ENCODE measurements at places on chromosomes 3 and 15.

GRCh38 chr15:84570164-84570735, 30.6 kb upstream of the ZSCAN2 start:
- DNase-seq = peak; percentile 84

- DNase-seq = no peak
Measured at GRCh38 chr15:85828126-85828525, 33.4 kb upstream of the KLHL25 start.

- DNase-seq = no peak
Measured at GRCh38 chr15:55197719-55198118, 978 bp upstream of the RSL24D1 start.

DNA sequence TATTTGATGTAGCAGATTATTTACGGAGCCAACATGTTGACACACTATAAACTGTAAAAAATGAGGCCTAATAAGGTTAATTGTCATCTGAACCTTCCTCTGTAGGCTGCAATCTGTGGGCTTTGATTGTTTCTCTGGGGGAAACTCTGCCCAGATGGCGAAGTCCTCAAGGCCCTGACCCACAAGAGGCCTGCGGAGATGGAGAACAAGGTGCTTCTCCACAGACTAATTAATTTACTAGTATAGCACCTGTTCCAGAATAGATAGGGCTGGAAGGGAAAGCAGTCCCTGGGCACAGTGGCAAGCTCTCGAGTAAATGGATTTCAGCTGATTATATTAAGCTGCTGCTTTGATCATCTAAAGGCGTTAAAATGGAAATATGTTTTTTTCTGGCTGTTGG, 338.8 kb upstream of the DNAJC19 start:
- DNase-seq = no peak

GRCh38 chr3:174336784-174337183, 522.4 kb upstream of the NAALADL2 start:
- DNase-seq = no peak

DNA sequence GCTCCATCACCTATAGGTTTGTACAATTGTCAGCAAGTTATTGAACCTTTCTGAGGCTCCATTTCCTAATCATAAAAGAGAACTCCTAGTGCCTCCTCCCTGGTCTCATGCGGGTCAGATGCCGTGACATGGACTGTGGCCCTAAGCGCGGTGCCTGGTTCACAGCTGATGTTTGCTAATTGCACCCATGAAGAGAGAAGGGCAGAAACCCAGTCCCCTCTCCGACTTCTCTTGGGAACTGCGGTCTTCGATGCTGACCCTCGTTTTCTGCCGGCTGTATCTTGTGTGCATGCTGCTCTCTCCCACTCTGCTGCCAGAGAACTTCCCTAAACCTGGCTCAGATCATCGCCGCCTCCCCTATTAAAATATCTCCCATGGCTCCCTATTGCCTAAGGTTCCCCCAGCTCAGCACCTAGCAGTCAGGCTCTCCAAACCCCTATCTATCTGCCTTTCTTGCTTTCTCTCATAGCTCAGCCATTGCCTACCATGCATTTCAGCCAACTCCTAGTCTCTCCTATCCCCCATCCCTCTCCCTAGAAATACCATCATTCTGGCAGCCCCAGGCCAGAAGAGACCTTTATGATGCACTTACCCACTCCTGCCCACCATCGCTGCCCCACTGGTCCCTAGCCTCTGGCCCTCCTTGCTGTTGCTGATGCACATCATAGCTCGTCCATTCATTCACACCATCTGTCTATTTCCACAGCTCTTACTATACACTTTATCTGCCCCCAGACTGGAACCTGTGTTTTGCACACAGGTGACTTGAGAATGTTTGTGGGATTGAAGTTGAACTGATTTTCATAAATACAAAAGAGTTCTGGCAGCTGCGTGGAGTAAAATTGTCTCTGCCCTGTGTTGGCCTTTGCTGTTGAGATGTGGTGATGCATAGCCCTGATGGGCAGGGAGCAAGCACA, 6.6 kb downstream of the ISG20 start:
- DNase-seq = no peak

DNA sequence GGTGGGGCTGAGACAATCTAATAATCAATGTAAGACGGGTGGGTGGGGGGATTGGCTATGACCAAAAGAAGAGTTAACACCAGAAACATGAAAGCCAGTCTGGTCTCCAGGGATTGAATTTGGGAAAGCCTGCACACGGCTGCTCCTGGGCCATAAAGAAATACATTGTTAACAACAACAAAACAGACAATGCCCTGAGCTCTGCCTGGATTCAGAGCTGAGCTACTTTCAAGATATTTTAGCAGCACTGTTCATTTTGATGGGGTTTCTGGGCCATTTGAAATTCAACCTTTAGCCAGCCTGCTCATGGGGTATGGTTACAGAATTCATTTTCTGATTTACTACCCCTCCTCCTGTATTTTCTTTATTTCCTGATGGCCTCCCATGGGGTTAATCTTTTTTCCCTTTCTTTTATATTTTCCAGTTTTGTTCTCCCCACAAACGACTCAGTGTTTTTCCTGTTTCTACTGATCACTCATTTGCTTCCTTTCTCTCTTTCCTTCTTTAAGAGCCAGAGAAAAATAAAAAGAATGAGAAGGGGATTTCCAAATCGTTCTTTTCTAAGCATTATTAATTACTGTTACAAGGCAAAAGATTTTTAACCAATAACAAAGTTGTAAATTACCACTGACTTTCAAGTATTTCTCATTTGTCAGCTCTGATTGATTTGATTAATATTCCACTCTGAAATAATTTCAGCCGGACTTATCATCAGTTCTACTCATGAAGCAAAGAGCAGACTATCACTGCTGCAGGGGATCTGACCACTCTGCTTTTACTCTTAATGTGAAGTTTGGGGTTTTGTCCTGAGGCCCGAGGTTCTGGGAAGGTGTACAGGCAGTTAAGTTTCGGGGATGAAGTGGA, 19.6 kb downstream of the NR2F2 start:
- no peak for DNase-seq

DNA sequence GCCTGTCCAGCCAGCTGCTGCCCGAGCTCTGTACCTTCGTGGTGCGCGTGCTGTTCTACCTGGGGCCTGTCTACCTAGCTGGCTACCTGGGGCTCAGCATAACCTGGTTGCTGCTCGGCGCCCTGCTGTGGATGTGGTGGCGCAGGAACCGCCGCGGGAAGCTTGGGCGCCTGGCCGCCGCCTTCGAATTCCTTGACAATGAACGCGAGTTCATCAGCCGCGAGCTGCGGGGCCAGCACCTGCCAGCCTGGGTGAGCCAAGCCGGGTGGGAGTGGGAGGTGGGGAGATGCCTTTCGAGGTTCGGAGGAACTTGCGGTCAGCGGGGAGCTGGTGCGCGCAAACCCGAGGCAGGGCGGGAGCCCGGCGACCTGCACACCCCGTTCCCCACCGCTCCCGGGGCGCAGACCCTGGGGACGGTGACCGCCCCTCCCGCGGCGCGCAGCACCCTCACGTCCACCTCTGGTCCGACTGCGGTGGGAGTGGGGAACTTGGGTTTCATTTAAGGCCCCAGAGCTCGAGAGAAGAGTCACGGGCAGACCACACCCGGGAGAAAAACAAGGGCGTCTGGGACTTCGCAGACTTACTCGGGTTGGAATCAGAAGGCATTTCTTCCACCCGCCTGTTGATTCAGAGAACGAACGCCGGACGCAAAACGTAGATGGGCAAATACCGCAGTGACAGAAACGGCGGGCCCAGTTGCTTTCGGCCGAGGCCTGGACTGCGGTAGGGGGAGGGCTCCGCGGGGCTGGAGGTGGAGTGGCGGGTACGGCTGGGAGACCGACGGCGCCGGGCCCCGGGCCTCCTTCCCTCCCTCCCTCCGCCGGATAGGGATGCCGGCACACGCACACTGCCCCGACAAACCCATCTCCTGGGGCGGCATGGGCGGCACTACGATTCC, 708 bp downstream of the ESYT3 start:
- no peak for DNase-seq

Measured in right cardiac atrium (tissue), 5 donors.